ENCODE measurements at places on chromosomes 7 and 10.

GRCh38 chr7:93646538-93646937 is 72.0 kb upstream of the CALCR start:
- no peak for DNase-seq

- DNase-seq = no peak
Observed at GRCh38 chr10:19653931-19654330, 162.3 kb upstream of the PLXDC2 start.

- no peak for DNase-seq
Observed at GRCh38 chr10:119241066-119241465, 33.7 kb downstream of the GRK5 start.

GRCh38 chr10:47277352-47278151 is 22.4 kb upstream of the GDF10 start:
- DNase-seq = no peak

- no peak for DNase-seq
Observed at GRCh38 chr7:37320848-37321468, 127.7 kb downstream of the ELMO1 start.

GRCh38 chr7:112018305-112019030 is 187.7 kb downstream of the DOCK4 start:
- DNase-seq = no peak

DNA sequence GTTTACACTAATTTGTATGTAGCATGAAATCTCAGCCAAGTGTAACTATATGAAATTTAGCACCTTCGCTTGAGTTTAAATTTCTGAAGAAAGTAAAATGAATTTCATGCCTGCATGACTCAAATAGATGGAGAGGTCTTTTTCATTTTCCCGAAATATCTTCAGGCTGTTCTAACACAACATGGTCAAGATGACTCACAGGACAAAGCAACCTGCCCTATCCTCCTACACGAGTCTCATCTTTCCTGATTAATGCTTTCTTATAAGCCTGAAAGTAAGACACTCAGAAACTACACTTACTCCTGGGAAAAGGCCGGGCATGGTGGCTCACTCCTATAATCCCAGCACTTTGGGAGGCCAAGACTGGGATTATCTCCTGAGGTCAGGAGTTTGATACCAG is 41.2 kb downstream of the CH25H start:
- DNase-seq = no peak

DNA sequence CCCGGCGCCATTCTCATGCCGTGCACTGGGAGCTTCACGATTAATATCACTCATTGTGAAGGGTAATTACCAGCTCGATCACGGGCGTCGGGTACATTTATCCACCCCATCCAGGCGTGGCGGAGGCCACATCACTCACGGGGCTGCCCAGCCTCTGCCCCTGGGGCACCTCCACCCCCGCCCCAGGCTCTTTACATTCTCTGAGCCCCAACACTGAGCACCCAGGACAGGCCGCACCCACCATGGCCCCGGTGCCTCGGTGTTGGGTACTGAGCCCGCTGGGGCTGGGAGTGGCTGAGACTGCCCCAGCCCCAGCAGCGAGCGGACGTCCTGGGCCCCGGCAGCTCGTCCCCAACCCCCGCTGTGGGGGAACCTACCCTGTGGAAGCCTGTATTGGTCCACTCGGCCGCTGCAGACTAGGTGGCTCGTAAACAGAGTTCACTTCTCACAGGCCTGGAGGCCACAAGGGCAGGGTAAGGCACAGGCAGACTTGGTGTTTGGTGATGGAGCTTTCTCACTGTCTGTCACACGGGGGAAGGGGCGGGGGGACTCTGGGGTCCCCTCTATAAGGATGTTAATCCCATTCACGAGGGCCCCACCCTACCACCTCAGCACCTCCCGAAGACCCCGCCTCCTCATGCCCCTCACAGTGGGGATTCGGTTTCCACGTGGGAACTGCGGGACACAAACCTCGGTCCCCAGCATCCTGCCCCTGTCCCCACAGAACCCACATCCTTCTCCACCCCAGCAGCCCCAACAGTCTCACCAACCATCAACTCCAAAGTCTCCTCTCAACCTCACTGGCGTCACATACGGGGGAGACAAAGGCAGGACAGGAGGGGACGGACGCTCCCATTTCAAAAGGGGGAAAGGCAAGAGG is 184.1 kb downstream of the ELFN1 start:
- DNase-seq = no peak

DNA sequence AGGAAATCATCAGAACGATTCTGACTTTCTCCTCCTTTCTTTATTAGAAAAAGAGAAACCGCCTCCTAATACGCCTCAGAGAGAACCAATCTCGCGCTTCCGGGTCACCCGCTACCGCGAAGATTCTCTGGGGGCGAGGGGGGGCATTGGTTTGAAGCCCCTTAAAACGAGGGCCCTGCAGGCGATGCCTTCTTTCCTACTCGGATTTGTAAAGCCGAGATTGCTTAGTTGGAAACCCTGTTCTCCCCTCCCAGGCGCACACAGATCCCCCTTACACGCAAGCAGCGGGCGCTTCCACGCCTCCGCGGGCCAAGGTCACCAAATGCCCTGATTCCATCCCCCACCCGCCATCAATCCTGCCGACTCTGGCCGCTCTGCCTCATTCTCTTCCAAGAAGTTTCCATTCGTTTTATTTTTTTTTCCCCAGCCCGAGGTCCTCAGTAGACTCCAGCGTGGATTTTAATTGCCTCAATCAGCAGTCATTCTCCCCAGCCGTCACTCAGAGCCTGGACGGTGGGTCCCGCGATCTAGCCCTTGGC is 1.1 kb upstream of the GAD2 start:
- DNase-seq = no peak

- no peak for DNase-seq
Observed at GRCh38 chr7:83934118-83934734, 260.4 kb downstream of the SEMA3A start.

- no peak for DNase-seq
Observed at GRCh38 chr10:53166325-53166724, 393.7 kb upstream of the MBL2 start.

- no peak for DNase-seq
Observed at GRCh38 chr10:6217611-6218010, 14.9 kb downstream of the PFKFB3 start.

GRCh38 chr7:3955751-3956696 is 655.0 kb downstream of the SDK1 start:
- no peak for DNase-seq

- no peak for DNase-seq
Observed at GRCh38 chr7:50151001-50151400, 58.0 kb upstream of the ZPBP start.

DNA sequence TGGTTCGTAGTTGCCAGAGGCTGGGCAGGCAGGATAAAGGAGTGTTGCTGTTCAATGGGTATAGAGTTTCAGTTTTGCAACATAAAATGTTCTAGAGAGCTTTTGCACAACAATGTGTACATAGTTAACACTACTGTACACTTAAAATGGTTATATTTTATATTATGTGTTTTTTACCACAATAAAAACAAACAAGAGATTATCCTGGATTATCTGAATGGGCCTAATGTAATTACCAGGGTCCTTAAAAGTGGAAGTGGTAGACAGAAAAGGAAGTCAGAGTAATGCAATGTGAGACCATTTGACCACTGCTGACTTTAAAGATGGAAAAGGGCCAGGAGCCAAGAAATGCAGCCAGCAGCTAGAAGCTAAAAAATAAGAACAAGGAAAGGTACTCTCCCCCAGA is 159.7 kb downstream of the SGMS1 start:
- DNase-seq = no peak

DNA sequence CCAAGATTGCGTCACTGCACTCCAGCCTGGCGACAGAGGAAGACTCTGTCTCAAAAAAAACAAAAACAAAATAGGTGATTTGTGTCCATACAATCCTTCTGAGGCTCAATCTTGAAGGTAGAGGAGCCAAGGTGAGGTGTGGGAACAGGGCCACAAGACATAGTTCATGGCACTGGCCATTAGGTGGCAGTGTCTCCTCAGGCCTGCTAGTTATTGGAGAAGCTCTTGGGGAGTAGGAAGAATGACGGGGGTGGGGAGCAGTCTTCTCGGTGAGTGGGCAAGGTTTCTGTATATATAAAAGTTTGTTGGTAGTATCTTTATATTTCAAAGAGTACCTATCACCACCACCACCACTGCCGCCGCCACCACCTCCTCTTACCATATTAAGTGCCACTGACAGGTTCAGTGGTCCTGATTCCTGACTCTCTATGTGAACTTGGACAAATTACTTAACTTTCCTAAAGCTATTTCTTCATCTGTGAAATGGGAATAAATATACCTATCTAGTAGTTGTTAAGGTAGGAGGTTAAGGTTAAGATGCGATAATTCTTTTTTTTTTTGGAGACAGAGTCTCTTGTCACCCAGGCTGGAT is 24.0 kb downstream of the CCSER2 start:
- no peak for DNase-seq

- no peak for DNase-seq
Observed at GRCh38 chr10:10891124-10892082, 126.3 kb upstream of the CELF2 start.

- DNase-seq = no peak
Observed at GRCh38 chr7:77542895-77543294, 5.8 kb downstream of the PTPN12 start.

DNA sequence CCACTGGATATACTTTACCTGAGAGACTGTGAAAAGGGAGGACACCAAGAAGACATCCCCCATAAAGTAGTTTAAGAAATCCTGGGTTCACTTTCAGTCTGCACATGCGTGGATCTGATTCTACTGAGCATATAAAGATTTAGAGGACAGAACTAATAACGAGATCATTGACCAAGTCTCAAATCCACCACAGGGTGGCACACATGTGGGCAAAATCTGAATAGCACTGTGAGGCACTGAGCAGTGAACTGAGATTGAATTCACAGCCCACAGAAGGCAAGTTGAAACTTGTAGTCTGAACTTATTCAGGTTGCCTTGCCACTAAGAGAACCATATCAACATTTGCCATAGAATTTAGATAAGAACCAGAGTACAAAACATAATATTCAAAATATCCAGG is 818.6 kb downstream of the GRID1 start:
- no peak for DNase-seq

DNA sequence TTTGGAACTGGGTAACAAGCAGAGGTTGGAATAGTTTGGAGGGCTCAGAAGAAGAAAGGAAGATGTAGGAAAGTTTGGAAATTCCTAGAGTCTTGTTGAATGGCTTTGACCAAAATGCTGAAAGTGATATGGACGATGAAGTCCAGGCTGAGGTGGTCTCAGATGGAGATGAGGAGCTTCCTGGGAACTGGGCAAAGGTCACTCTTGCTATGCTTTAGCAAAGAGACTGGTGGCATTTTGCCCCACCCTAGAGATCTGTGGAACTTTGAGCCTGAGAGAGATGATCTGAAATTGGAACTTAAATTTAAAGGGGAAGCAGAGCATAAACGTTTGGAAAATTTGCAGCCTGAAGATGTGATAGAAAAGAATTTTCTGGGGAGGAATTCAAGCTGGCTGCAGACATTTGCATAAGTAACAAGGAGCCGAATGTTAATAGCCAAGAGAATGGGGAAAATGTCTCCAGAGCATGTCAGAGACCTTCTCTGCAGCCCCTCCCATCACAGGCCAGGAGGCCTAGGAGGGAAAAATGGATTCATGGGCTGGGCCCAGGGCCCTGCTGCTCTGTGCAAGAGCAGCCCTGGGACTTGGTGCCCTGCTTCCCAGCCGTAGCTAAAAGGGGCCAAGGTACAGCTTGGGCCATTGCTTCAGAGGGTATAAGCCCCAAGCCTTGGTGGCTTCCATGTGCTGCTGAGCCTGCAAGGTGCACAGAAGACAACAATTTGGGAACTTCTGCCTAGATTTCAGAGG is 3.6 kb downstream of the PDSS1 start:
- no peak for DNase-seq

- no peak for DNase-seq
Observed at GRCh38 chr10:105138358-105138757, 497.3 kb downstream of the SORCS3 start.

GRCh38 chr7:95421000-95421846 is 13.6 kb downstream of the PON2 start:
- DNase-seq = no peak

DNA sequence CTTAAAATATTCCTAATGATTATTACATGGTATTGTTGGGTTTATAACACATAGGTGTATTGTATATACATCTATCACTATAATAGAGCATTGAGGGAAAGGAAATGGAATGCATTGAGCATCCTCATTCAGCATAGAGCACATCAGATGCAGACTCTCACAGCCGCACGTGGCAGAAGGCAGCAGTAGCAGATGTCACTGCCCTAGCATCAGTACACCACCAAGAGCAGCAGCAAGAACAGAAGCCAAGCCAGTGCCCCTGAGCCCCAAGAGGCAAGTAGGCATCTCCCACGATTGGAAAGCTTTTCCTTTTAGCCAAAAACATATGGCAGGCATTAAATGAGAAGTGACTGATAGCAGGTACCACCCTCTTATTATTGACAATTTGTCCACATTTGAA is 510.0 kb downstream of the TNS3 start:
- no peak for DNase-seq

GRCh38 chr7:139875821-139876241 is 46.8 kb downstream of the TBXAS1 start:
- DNase-seq = no peak

DNA sequence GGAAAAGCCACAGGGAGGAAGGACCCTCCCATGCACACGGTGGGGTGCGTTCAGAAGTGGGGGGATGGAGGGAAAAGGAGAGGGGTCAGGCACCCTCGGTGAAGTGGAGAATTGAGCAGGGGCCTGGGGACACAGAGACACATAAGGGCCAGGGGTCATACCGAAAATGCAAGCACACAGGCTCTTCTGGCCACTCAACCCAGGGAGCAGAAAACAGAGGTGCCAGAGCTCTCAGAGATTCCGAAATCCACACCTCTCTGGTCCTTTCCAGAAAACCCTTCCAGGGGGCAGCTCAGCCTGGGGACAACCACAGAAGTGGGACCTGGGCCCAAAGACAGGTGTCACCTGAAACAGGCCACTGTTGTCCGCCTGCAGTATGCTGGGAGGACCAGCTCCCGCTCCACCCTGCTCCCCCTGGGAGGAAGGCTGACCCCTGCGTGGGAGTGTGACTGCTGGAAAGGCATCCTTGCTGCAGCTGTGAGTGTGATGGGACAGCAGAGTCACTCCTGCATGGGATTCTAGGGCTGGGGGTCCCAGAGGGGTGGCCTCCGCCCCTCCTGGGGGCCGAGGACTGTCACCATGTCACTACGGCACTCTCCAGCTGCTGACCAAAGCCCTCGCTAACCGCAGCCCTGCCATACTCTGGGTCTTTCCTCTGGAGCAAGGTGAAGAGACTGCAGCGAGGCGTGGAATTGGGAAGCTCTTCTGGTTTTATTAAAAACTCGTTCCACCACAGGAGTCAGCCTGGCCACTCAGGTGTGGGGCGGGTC is 63.1 kb downstream of the TMEM209 start:
- no peak for DNase-seq

- no peak for DNase-seq
Observed at GRCh38 chr10:34776090-34776690, 38.9 kb downstream of the PARD3 start.

- no peak for DNase-seq
Observed at GRCh38 chr7:64885520-64886240, 17.4 kb upstream of the ZNF273 start.

DNA sequence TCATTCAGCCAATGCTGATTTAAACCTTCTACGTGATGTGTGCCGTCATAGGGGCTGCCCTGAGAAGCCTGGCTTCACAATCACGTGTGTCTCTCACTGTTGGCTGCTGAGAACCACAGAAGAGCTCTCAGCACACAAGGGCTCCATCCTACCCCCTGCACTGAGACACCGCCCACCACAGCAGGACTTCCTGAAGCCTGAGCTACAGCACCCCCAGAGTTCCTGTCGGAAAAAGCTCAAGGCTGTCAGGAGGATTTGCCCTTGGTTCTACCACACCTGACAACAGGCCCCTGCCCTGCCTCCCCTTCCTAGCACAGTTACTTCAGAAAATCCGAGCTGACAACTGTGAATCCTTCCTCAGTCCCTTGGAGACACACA is 191.9 kb downstream of the MAD1L1 start:
- DNase-seq = no peak
